Activated CD4-positive, alpha-beta memory T cell treated with anti-CD3 and anti-CD28 coated beads for 36 hours (primary cell): ENCODE measurements at places on chromosomes 5 and 9.

DNA sequence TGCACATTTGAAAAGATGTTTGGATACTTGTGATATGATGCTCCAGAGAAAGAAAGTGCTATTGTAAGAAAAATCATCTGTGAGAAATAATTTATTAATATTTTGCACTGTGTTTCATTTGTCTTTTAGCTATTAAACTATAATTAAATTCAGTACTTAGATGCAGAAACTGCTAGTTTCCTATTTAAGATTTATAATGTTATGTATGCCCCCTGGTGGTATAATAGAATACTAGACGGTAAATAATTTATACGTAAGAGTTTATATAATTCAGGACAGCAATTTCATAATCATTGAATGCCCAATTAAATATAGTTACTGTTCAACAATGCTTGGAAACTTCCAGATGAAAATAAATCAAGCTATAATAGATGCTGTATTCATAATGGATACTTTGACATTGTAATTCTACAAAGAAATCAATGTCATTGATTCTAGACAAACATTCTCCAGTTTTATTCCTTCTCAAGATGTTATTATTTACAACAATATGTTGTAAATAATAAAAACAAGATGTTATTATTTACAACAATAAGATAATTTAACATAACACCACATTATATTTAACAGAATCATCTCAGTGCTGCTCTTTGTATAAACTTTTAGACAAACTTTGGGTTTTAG lies 101.0 kb downstream of the TMEM232 start:
- DNase-seq: no peak

DNA sequence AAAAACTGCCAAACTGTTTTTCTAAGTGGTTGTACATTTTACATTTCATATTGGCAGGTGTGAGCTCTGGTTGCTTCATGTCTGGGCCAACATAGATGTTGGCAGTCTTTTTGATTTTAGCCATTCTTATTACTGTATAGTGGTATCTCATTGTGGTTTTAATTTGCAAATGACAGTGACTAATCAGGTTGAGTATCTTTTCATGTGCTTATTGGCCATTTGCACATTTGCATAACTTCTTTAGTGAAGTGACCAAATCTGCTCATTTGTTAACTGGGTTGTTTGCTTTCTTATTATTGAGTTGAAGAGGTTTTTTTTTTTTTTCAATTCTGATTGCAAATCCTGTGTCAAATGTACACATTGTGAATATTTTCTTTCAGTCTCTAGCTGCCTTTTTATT lies 36.9 kb upstream of the MSX2 start:
- DNase-seq: no peak

GRCh38 chr5:176809544-176810080 lies 747 bp upstream of the UNC5A start:
- no peak for DNase-seq

DNA sequence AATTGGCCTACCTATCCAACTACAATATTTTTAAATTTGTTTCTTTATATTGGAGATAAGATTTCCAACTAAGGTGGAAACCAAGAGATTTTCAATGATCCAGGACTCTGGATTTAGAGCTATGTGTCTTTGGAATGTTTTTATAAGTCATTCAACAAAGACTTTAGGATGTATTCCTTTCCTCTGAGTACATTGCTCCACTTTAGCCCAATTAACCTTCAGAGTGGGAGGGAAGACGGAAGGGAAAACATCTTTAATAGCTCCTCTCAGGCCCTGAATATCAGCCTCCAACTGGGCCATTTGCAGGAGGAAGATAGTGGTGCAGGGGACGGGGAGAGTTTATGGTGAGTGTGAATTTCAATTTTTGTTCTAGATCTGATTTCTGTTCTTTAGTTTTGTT lies 239.2 kb downstream of the PIK3R1 start:
- no peak for DNase-seq

DNA sequence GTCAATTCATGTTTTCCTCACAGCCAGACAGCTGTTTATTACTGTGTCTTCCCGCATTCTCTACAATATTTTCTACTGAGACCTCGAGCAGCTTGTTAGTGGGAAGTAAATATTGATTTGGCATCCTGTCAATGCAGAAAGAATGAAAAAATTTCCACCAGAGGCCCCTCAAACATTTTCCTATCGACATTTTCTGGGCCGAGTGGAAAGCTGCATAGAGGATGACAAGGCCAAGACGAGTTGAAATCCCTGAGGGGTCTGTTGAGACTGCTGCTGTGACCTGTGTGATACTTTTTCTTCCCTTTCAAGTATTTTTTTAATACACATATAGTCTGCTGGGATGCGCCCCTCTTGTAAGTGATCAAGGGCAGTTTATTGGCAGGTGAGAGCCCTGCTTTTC lies 91.4 kb upstream of the SH3GL2 start:
- no peak for DNase-seq
